EL (cell line): ENCODE measurements at places on chromosomes 6 and 20.

DNA sequence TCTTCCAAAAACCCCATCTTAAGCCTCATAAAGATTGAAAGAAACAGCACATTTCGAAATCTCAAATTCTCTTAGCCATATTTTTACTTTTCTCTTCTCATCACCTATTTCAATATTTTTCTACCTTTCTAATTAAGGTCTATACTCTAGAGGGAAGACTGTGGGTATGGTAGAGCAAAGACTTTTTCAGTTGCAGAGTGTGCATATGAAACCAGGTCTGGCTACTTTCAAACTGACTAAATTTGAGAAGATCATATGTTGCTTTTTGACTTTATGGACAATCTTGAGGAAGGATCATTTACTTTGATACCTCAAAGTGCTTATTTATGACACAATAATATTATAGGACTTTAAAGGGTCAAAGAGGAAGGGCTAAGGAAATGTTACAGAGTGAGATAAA is 20.7 kb downstream of the FILIP1 start:
- no peak for DNase-seq

- DNase-seq: peak; percentile 87
These were observed 16.6 kb downstream of the POM121L2 start for GRCh38 chr6:27295301-27296079.

DNA sequence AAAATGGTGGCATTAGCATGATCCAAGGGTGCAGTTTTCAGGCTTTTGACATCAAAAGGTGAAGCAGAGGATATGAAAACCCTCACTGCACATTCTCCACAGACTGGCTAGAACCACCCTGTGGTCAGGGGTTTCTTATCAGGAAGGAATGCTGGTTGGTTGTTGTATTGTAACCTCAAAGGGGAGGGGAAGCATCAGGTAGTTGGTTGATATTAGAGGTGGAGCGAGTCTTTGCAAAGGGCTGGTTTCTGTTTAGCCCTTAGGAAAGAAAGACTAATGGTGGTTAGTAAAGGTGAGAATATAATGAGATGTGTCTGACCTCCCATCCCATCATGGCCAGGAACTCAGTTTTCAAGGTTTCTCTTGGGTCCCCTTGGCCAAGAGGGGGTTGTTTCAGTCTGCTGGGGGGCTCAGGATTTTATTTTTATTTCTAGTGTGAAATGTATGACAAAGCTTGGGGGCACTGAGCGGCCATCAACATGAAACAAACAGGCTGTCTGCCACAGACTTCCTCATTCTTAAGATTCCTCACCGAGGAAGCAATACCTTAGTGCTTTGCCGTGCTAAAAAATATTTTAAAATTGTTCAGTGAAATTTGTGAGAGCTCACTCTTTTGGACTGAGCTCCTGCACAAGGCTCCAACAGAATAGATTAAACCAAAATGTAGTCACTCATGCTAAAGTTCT is 47.5 kb upstream of the PROKR2 start:
- no peak for DNase-seq

GRCh38 chr20:51067792-51068191 is 44.9 kb upstream of the KCNG1 start:
- no peak for DNase-seq

DNA sequence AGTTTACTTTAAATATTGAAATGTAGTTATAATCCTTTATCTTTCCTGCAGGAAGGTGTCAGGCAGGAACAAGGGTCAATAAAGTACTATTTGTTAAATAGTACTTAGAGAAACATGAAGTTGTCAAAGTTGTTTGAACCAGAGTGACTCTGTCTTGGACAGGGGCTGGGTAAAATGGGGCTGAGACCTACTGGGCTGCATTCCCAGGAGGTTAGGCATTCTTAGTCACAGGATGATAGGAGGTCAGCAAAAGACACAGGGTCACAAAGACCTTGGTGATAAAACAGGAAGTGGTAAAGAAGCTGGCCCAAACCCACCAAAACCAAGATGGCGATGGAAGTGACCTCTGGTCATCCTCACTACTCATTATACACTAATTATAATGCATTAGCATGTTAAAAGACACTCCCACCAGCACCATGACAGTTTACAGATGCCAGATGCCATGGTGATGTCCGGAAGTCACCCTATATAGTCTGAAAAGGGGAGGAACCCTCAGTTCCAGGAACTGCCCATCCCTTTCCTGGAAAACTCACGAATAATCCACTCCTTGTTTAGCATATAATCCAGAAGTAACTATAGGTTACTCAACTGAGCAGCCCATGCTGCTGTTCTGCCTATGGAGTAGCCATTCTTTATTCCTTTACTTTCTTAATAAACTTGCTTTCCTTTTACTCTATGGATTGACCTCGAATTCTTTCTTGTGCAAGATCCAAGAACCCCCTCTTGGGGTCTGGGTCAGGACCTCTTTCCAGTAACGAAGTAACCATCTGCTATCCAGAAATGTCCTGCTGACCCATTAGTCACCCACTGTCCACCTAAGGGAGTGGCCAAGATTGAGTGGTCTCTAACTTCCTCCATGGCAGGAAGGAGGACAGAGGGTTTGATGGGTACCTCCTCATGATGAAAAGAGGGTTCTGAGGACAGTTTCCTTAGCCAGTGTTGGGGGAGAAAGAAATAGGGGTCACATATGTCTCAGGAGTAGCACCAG is 19.6 kb downstream of the SLC22A2 start:
- DNase-seq: peak; percentile 57

DNA sequence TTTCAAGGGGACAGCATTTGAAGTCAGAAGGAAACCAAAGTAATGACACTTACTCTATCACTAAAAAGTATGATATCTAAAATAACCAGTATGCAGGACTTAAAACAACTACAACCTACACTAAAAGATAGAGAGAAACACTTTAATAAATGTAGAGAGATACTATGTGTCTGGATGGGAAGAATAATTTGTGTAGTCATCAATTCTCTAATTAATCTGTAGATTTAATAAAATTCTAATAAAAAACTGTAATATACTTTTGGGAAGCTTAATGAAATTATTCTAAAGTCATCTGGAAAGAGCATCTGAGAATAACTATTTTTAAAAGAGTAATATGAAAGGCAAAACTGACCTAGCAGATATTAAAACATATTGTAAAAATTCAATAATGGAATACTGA is 52.1 kb downstream of the PRKN start:
- no peak for DNase-seq

DNA sequence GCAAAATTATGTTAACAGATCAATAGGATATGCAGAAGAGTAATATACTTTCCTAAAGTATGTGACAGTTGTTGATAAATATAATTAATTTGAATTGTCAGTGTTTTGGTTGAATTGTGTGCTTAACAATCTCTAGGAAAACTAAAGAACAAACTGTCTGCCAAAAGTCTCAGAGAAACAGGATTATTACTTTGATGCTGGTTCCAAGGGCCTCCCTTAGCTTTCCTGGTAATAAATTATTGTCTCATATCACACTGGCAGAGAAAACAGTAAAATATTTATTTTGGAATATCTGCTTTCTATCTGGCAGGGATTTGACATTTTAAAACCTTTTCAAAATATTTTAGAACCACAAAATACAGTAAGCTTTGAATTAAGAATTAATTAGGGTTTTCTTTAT is 40.1 kb upstream of the CARMIL1 start:
- no peak for DNase-seq

GRCh38 chr6:118522422-118522821 is 25.7 kb upstream of the PLN start:
- no peak for DNase-seq

- DNase-seq: no peak
These were observed 706 bp upstream of the SNX14 start for GRCh38 chr6:85594197-85594930.

GRCh38 chr6:3776881-3777507 is 25.5 kb upstream of the PXDC1 start:
- DNase-seq: no peak

DNA sequence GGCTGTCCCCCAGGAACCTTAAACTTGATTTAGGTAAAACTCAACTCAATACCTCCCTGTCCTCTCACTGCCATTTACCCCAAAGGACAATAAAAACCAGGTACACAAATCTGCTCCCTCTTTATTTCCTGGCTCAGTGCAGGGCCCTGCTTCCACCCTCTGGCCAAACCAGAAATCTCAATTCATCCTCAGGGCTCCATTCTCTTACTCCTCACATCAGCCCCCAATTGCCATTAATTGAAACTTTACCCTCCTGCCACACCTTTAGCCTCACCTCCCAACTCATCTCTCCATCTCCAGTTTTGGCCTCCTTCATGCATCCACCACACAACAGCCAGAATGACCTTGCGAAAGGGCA is 10.5 kb downstream of the ZBTB2 start:
- DNase-seq: no peak

- DNase-seq: no peak
These were observed 248.8 kb downstream of the ERMARD start for GRCh38 chr6:170000071-170000843.

DNA sequence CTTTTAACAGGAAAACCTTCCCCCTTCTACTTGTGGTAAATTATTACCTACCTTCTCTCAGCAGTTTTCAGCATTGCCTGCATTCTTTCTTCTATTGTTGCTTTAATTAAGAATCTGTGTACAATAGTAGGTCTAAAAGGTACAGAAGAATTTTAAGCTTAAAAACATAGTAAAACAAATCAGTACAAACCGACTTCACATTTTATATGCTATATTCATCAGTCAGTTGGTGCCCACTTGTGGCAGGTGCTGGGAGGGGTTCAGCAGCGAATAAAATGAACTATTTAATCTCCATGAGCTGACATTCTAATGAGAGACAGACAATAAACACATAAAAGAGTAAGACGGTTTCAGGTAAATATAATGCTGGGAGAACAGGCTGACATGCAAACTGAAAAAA is 73.4 kb upstream of the FBXO30 start:
- no peak for DNase-seq

GRCh38 chr6:100167585-100167984 is 173.6 kb upstream of the MCHR2 start:
- no peak for DNase-seq

DNA sequence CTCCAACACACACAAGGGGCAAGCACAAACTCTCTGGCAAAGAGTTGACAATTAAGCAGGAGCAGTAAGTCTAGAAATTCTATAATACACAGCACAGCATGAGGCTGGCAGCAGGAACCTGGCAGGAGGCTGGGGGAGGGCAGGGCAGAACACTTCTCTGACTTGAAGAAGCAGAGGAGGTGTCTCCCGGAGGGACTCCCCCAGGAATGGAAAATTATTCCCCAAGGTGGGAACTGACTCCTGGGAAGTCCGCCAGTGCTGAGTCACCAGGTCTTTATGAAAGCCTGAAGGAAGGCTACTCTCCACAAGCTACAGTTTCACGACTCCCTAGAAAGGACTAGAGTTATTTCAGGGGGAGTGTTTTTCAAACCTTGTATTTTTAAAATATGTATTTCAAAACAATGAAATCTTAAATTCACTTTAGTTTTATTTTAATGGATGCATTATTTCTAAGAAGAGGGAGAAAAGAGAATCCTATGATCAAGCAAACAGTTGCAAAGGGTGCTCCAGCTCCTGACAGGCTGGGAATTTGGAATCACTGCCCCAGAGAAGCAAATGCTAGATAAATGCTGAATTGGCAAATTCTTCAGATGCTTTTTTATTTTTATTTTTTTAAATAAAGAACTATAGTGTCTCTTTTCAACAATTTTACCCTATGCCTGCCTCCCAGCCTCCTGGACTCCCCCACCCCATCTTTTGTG is 192.8 kb downstream of the LY86 start:
- DNase-seq: peak; percentile 60

GRCh38 chr20:36917943-36918342 is 33.6 kb downstream of the SAMHD1 start:
- peak; percentile 33 for DNase-seq

- no peak for DNase-seq
These were observed 33.6 kb downstream of the FAM209B start for GRCh38 chr20:56566621-56567020.

DNA sequence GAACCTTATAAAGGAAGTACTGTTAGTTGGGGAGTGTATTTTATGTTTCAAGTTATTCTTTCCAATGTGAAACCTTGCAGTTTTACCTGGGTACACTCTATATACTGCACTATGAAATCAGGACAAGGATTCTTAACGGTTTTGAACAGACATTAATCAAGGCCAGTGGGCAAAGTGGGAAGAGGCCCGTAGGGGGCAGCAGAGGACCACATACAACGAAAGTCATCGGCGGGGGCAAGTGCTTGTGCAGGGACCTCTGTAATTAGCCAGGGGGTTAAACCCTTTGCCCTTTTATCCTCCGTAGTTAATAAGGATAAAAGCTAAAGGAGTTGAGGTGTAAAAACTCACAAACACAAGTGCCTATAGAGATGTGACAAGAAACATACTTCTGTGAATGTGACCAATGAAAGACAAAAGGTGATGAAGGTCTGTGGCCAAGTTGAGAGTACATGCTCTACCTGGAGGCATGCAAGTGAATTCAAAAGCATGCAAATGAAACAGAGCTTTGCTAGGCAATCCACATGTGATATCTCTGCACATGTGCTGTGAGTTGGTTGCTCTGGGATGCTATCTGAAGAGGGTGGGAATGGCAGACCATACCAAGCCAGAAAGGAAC is 392.7 kb upstream of the MAN1A1 start:
- DNase-seq: peak; percentile 44

DNA sequence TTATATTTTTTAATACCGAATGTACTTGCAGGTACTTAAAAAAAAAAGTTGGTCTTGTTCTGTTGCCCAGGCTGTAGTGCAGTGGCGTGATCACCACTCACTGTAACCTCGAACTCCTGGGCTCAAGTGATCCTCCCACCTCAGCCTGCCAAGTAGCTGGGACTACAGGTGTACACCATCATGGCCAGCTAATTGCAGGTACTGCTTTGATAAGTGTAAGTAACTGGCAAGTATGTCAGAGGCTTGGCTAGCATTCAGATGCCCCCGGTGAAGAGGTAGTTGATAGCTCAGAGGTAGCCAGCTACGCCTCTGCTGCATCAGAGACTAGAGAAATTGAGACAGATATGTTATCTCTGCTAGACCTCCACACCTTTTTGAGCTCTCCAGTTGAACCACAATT is 40.5 kb downstream of the BTBD9 start:
- no peak for DNase-seq

DNA sequence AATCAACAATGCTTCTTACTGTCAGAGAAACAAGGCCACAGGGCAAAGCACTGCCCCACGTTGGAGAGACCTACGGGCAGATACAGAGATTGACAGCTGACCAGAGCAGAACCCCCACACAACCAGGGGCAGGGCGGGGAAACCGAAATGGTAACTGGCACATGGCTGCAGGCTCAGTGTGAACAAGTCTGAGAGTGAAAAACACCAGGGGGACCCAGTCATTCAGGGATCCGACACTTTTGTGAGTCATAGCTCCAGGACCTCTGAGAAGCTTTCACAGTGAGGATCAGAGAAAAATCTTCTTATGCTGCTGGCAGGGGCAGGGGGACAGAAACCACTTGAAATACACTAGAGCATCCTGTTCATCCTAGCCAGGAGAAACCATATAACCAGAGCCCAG is 254.2 kb downstream of the C6orf118 start:
- DNase-seq: no peak

- no peak for DNase-seq
These were observed 1.3 kb downstream of the CYP24A1 start for GRCh38 chr20:54172532-54172855.

- DNase-seq: no peak
These were observed 58.0 kb downstream of the TOX2 start for GRCh38 chr20:43972692-43973091.
